ENCODE measurements at places on chromosomes 7 and 10. TPM values are rescaled to one million over a fixed set of nuclear protein-coding genes. Genes with fewer than 3 reads are reported as not detected.

PTN gene
- total RNA-seq, result 26.4 TPM

- DNase-seq, result peak; percentile 100
Measured at GRCh38 chr7:81684514-81685269, 85.2 kb downstream of the HGF start.

GRCh38 chr7:96531331-96531730, 178.3 kb downstream of the SEM1 start:
- no peak for DNase-seq

DNA sequence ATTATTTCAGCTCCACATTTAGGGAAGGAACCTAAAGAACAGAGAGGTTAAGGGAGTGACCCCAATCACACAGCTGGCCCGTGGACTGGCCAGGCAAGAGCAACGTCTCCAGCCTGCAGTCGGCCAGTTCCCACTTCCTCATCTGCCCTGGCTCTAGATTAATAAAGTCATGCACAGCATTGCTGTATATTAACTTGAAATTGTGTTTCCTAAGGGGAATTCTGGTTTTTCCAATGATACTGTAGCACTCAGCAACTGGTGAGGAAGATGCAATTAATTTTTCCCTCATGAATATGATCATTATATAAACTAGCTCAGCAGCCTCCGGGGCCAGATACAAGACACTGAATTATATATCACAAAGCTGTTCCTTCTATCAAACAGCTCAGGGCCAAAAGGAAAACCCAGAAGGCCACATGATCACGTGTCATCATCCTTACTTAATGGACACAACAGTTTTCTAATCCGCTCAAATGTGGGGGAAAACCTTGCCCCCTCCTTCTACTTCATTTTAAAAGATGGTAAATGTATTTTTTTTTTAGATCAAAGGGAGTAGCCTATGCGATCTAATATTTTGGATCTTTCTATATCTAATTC, 295.3 kb upstream of the PRKCQ start:
- no peak for DNase-seq

DNA sequence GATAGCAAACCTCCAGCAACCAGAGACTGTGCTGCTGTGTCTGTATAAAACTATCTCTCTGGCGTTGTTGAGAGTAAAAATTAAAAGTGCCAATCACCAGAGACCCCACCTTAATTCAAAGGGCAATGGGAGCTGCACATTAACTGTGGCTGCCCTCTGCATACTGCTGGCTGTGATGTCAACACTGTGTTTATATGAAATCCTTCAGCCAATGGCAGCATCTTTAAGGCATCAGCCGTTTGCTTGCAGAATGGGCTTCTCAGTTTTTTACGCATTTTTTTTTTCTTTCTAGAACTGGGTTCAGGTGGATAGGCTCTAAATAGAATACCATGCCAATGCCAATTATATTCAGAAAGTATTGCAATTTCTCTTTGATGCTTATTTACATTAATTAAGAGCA, 47.7 kb downstream of the CHN2 start:
- no peak for DNase-seq

GRCh38 chr10:132319853-132320653, 11.9 kb upstream of the LRRC27 start:
- peak; percentile 87 for DNase-seq

DNA sequence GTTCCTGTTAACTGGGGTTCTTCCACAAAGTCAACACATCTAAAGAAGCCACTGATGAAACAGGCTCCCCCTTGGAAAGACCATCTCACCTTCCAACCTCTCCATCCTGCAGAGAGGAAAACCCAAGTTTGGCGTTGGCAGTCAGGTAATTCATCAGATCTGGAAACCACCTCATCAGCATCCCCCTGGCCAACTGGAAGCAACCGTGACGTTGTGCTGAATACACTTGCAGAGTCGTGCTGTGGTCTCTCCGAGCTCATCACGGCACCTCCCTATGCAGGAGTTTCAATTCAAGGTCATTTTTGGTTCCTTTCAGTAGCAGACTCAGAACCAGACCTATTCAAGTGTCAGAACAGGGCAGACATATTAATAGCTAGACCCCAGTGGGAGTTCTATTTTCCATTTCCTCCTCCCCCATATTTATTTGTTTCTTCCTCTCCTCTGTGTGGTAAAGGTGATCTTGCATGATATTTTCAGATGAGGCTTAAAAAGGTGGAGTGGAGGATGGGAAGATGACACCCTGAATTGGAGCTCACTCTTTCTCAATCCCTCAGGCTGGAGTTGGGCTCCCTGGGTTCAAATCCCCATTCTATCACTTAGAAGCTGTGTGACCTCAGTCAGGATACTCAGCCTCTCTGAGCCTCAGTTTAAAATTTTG, 149.1 kb upstream of the ADO start:
- no peak for DNase-seq

All from RPMI7951 (cell line).